ENCODE measurements at places on chromosomes 3 and 15. TPM values are rescaled to one million over a fixed set of nuclear protein-coding genes. Genes with fewer than 3 reads are reported as not detected.

GRCh38 chr3:26622621-26623418 is at the start of gene LRRC3B:
LRRC3B (plus strand) TSS chr3:26622772; CDS start chr3:26709673, 86,901 bp downstream.
- DNase-seq, result peak; percentile 68

GRCh38 chr3:9399337-9399703 is 1.9 kb downstream of the SETD5 start:
- DNase-seq, result peak; percentile 15

DNA sequence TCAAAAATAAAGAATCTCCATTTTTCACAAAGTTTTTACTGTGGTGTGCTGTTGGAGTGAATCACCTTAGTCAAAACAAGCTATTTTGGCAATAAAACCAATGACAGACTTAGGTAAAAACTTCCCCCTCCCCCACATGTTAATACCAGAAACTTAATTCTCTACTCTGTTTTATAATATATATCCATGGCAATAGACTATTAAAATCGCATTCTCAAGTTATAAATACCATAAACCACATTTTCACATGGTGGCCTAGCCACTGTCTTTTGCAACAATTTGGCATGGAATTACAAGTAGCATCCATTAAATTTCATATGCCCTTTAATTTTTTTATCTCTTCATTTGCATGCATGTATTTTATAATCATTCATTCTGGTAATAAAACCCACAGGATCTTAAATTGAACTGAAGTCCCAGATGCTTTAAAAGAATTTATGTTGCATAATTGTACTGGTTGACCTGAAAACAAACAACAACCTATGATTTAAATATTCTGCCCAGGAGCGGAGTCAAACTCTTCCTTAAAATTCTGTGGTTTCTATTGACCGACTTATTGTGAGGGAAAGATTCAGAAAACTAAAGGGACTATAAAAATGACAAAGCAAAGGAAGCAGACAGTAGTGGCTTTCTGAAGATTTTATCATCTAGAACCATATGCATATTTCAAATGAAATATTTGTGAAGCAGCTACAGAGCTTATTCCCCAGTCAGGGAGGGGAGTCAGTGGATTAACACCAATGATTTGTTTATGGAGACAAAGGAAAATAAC is 229.0 kb upstream of the TBL1XR1 start:
- DNase-seq, result no peak

DNA sequence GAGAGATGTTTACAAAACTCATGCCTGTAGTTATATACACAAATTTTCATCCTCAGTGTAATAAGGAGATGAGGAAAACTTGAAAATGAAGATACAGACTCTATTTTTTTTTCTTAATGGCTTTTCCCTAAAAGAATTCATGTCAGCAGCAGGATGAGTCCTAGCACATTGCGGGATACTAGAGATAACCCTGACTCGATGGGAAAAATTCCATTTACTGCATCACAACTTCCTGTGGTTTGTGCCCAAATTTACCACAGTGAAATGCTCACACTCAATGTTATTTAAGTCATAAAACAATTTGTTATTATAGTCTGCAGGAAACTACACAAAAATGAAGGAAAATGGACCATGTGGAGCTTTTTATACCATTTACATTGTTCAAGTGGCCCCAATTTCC is 581.9 kb upstream of the ZNF717 start:
- DNase-seq, result no peak

GRCh38 chr15:56366211-56366610 is 985 bp downstream of the TEX9 start:
- no peak for DNase-seq

The NR2E3 gene
- 0.19 TPM for total RNA-seq

The DUOX1 gene
- 1.6 TPM for total RNA-seq

Data from kidney (tissue), 22 donors.